H7 (cell line): ENCODE measurements at places on chromosomes 12 and 14.

GRCh38 chr14:74488786-74489397, 4.2 kb downstream of the NPC2 start:
- DNase-seq, result no peak

GRCh38 chr12:63150713-63151622, at the start of gene AVPR1A:
AVPR1A (minus strand) TSS chr12:63151201; CDS start chr12:63150836, 365 bp downstream.
- peak; percentile 78 for DNase-seq

DNA sequence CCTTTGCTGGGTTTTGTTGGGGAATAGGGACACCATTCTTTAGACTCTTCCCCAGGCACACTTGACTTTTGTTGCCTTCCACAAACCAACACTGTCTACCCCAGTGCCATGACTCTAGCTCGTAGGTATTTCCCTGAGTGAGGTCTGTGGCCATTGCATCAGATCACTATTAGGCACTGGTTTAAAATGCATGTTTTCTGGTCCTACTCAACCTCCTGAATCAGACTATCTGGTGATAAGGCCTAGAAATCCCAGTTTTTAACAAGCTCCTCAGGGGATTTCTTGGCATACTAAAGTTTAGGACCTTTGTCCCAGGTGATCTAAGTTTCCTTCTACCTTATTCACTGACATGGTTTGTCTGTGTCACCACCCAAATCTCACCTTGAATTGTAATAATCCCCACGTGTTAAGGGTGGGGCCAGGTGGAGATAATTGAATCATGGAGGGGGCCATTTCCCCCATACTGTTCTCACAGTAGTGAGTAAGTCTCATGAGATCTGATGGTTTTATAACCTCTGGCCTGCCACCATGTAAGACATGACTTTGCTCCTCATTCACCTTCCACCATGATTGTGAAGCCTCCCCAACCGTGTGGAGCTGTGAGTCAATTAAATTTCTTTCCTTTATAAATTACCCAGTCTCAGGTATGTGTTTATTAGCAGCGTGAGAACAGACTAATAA, 87.8 kb upstream of the PSMC1 start:
- no peak for DNase-seq

GRCh38 chr14:79021766-79022165, 851.6 kb downstream of the NRXN3 start:
- DNase-seq, result no peak

GRCh38 chr12:106084014-106084671, 54.6 kb downstream of the NUAK1 start:
- peak; percentile 54 for DNase-seq

DNA sequence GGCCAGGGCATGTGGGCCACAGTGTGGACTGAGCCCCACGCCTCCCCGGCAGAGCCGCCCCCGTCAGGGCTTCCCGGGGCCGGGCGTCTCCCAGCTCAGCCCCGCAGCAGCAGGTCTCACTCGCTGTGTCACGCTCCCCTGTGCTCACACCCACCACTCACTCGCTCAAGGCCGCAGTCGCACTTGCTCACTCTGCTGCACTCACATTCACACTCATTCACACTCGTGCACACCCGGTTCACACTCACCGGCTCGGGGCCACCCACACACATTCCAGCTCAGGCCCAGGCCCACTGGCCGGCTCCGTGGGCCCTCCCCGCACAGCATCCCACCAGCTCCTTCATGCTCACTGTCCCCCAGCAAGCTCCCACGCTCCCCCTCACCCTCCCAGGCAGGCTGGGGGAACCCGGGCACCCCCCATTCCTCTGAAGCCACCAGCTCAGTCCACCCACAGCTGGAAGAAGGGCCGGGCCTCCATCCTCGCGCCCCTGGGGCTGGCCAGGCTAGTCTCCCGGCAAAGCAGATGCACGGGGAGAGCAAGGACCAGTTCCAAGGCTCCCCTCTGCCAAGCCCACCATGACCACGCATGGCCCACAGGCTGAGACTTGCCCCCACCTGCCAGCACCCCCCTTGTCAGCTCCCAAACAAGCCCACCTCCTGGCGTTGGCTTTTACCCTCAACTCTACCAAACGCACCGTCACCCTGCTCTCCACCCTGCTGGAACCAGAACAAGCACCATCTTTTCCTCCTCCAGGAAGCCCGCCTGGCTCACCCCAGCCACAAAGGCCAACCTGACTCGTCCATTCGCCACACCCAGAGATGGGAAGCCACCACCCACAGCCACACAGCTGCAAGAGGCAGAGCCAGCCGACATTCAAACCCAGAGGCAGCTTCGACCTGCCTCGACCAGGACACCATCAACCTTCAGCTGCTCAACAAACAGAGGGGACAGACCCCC, 28.0 kb downstream of the NCOR2 start:
- peak; percentile 74 for DNase-seq

DNA sequence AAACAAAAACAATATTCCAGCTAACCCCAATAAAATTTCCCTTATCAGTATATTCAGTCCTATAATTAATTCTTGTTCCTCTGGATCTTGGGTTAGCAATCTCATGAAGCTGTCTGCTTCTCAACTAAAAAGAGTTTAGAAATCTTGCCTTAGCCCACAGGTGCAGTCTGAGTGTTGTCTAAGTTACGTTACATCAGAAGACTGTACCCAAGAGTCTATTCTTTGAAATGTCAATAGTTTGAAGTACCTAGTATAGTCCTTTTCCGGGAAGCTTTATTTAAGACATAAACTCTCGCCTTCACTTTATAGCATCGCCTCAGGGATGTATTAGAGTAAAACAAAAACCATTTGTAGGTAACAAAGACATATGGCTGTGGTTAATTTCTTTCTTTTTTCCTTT, 465.1 kb downstream of the FUT8 start:
- DNase-seq, result no peak

- no peak for DNase-seq
Measured at GRCh38 chr14:99674776-99675381, 9.2 kb upstream of the CYP46A1 start.

GRCh38 chr12:79885911-79886490, 48.9 kb downstream of the PPP1R12A start:
- DNase-seq, result no peak

- DNase-seq, result no peak
Measured at GRCh38 chr12:24231298-24231697, 281.8 kb upstream of the SOX5 start.

DNA sequence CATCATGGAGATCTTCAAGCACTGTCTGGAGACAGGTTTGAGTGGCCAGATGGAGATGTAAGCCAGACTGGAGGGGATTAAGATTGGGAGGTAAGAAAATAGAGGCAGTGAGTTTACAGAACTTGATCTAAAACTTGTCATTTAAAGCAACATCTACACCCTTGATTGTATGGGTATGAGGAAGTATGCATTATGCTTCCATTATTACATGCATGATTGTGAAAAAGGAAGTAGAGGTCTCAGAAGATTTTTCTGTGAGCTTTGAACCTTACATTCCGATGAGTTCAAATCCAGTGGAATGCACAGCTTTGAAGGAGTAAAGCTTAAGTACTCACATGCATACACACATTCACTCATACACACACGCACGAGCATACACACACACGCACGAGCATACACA, 550.8 kb downstream of the MED13L start:
- DNase-seq, result no peak

GRCh38 chr12:12902036-12902435, 10.7 kb downstream of the GPRC5A start:
- no peak for DNase-seq

DNA sequence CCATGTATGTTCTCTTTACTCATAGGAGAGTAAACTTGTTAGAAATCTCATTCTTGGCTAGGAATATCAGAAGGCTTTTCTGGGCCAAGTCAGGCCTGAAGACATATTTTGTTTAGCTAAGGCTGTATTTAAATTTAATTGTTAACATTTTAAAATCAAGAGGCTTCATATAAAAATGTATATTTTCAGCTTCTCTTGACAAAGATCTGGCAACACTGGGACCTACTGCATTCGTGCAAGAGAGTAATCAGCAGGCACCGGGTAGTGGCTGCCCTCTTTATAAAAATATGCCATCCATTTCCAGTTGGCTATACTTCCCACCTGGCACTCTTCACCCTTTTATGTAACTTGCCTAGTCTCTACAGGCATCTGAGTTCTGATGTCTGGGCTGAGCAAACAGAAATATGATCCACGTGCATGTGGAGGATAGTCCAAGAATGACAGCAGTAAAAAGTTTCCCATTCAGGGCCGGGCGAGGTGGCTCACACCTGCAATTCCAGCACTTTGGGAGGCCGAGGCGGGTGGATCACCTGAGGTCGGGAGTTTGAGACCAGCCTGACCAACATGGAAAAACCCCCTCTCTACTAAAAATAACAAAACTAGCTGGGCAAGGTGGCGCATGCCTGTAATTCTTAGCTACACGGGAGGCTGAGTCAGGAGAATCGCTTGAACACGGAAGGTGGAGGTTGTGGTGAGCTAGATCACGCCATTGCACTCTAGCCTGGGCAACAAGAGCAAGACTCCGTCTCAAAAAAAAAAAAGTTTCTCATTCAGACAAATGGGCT, 2.0 kb upstream of the SOS2 start:
- DNase-seq, result no peak

- DNase-seq, result peak; percentile 61
Measured at GRCh38 chr12:56333197-56333678, 562 bp downstream of the PAN2 start.

DNA sequence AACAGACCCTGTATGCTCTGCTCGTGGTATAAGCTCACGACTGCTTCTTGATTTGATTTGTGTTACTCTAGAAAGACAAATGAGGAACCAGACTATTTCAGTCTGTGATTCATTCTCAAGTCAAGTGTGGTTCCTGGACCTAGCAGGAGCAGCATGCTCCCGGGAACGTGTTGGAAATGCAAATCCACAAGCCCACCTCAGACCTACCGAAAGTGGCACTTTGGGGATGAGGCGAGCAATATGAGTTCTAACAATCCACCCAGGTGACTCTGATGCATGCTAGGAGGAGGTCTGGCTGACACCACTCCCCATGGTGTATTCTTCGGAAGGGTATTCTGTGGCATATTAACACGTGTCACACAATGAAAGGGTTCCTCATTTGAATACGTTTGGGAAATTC, 59.5 kb upstream of the TMX1 start:
- DNase-seq, result no peak

DNA sequence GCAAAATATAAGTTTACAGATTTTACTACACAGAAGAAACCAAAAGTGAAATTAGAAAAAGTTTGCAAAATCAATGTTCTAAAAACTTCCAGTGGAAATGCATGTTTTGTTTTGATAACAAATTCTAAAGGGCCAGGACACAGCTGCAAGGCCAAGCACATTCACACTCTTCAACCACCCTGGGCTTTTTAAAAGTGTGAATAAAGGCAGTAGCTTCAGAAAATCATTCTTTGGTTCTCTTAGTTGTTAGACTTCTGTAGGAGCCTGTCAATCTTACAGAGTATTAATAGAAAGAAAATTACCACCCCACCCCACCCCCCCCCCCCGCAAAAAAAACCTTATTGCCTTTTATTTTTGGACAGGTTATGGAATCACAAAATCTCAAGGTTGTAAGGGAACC, 105.2 kb upstream of the EGLN3 start:
- no peak for DNase-seq

- DNase-seq, result peak; percentile 35
Measured at GRCh38 chr14:69924201-69924600, 45.0 kb downstream of the SMOC1 start.

- DNase-seq, result no peak
Measured at GRCh38 chr12:52455821-52456220, 3.9 kb upstream of the KRT6B start.

GRCh38 chr12:27906127-27906500, 66.4 kb downstream of the PTHLH start:
- no peak for DNase-seq

- peak; percentile 73 for DNase-seq
Measured at GRCh38 chr12:42483521-42483790, 106.1 kb downstream of the PRICKLE1 start.

GRCh38 chr14:75806352-75806832, 145.3 kb downstream of the TTLL5 start:
- no peak for DNase-seq

DNA sequence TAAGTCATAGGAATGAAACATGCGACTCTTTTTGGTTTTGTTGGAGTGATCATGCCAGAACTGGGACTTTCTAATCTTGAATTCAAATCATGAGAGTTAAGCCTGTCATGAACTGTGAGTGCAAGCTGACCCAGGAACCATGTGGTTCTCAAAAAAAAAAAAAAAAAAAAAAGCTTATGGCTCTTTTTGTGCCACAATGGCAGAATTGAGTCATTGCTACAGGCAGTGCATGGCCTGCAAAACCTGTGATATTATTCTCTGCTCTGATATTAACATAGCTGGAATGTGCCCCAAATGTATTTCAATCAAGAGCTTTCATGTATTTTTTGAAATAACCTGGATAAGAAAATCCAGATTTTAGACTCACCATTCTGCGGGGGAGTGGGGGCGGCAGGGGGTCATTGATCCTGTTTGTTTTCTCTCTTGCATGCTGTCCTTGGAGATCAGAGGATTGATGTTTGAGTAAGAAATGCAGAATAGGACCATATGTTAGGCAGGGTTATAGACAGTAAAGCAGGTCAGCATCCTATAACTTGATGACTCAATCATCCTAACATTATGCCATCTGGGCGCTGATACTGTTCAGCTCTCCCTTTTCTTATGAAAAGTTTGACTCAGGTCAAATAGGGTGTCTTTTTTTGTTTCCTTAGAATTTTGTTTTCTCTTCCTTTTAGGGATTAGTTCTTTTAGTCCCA, 797.4 kb downstream of the DIO2 start:
- DNase-seq, result no peak

DNA sequence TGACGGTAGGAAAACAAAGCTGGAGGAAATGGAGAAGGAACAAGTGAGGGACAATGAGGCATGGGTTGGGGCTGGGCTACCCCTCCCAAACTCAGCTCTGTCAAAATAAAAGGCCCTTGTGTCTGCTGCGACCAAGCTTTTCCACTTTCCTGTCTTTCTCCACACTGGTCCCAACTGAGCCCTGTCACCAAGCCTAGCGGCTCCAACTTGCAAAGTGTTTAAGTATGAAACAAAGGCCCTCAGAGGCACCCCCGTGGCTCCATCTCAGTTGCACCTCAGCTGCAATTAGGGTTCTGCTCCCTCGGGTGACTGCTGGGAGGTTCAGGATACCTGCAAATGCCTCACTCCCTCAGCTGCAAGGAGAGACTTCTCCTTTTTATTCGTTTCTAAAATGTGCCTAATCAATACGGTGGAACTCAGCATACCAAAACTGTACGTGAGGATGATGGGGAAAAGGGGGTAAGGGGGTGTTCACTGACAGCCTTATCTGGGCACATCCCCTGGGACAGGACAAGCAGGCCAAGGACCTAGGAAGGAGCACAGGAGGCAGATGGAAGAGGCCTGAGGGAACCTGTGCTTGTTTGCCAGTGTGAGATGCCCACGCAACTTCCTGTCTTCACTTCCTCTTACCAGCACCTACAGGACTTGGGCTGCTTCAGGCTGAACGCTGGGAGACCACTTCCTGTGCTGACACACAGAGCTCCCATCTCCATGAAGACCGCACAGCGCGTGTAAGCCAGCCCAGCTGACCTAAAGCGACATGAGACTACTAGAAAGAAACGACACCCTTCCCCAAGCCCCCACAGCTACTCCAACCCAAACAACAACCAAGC, 8.9 kb downstream of the VAMP1 start:
- no peak for DNase-seq

- no peak for DNase-seq
Measured at GRCh38 chr14:50530358-50530757, 2.0 kb downstream of the MAP4K5 start.
